ENCODE measurements at places on chromosomes 13 and 19.
A peak's percentile ranks its signal among the peaks of the same experiment; 100 is the strongest.

DNA sequence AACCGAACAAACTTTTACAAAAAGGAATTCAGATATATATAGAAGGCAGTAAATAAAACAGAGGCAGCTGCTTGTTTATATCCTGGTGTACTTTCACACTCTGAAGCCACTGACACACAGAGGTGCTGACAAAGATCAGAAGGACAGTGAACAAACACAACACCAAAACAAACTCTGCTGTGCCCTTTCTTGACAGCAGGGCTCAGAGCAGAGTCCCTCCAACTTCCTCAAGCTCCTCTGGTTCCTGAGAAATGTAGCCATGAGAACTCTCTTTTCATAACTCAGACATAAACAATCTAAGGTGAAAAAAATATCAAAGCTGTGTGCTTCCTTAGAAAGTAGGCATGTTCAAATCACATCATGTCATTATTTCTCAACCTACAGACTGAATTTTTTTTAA lies 1052.8 kb upstream of the SPRY2 start:
- no peak for DNase-seq

DNA sequence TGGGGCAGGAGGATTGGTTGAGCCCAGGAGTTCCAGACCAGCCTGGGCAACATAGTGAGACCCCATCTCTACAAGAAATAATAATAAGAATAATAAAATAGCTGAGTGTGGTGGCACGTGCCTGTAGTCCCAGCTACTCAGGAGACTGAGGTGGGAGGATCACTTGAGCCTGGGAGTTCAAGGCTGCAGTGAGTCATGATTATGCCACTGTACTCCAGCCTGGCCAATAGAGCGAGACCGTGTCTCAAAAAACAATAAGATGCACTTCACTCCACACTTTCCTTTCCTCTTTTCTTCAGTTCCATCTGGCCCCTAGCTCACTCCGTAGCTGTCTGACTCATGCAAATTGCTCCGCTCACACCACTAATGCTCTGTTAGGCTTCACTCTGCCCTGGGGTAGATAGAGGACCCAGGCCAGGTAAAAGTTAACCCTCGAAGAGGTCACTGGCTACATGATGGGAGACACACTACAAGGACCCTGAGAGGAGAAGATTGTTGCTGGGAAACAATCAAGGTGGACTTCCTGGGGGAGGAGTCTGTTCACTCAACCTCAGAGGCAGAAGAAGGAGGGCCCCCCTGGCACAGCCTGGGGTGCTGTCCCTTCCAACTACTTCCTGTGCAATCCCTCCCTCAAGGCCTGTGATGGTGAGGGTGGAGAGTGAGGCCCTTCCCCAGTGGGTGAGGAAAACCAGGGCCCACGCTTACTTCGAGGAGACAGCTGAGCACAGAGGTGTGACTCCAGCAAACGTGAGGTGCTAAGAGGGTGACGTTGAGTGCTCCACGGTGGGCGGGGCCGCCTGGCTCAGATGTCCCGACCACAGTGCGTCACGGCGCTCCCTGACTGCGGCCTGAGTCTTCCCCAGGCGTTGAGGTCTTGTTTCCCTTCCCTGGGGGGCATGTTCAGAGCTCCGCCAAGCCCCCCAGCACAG lies 8.8 kb upstream of the TNFSF9 start:
- DNase-seq = no peak

GRCh38 chr13:40172878-40173277 lies 493.6 kb downstream of the FOXO1 start:
- DNase-seq = no peak

- no peak for DNase-seq
Measured at GRCh38 chr13:108963846-108964600, 334.6 kb downstream of the MYO16 start.

- DNase-seq = no peak
Measured at GRCh38 chr19:2462635-2463421, 6.1 kb upstream of the LMNB2 start.

DNA sequence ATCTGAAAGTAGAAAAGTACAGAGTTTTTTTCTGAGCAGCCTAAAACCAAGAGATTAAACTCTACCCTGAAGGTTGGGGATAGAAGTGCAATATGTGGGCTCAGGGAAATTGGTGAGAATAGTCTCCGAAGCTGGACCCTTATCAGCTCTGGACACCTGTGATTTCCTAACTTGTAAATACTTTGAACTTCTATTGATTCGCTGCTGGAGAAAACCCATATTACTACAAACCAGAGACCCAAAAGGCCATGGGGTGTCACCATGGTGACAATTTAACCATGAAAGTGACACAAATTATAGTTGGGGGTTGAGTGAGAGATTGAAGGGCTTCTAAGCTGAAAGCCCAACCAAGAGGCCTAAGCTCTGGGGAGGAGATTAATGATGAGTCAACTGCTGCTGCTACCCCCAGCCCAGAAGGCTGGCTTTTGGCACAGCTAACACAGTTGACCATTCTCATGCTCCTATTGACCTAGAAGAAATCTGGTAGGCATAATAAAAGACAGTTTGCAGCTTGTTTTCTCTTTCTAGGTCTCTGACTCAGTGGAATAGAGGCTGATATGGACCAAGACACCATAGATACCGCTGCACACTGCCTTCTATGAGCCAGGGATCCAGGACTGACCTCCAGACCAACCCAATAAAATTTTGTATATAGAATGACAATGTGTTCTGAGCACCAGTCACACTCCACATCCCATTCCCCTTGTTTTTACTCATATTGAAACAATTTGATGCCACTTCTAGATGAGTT lies 131.9 kb upstream of the FNDC3A start:
- no peak for DNase-seq

DNA sequence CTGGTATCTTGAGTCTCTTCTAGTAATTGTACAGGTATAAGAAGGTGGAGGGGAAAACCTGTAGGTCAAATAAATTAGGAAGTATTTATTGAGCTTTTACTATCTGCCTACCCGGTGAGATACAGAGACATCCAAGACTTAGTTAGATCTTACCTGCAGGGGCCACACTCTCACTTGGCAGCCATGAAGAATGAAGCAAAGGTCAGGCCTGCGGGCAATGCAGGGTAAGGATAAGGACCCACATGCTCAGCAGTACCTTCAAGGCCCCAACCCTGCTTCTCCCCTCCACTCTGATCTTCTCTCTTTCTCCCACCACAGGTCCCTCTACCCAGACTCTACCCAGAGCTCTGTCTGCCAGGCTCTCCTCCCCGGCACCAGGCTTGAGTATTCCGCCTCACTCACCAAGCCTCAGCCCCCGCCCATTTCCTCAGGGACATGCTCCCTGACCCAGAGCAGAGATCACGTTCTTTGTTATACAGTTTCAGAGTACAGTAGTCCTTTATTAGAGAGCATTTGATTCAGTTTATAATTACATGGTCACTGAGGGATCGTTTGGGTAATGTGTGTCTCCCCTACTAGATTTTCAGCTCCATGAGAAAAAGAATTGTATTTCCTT lies 18.9 kb upstream of the CLDN10 start:
- DNase-seq = no peak

DNA sequence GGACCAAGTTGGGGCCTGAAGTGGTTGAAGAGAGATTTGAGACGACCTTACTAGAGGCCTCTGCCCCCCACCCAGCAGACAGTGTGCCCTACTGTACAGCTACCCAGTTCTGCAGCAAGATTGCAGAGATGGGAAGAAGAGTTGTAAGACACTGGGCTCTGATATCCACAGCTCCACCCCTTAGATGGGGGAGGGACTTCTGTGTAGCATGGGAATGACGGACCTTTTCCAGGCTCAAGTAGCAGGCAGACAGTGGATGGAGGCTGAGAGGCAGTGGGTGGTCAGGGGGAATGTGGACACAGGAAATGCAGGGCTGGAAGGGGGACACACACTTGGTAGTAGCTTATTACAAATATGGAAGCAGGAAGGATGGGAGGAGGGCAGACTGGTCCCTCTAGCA lies 13.0 kb downstream of the LRFN3 start:
- no peak for DNase-seq

DNA sequence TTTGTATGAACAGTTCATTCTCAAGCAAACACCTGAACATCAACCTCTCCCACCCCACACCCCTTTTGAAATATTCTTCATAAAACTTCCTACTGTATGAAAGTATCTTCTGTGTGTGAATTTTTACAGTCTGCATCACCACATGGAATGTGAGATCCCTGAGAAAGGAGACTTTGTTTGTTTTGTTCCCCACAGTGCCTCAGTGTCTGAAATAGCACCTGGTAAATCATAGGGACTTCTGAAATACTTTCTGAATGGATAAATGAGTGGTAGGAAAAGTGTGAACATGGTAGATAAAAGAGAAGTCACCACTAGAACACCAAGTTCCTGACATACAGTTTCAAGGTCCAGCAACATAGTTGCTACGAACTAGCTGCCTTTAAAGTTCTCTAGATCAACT lies 1071.2 kb downstream of the EFNB2 start:
- DNase-seq = no peak

- DNase-seq = no peak
Measured at GRCh38 chr13:111031531-111031961, 83.6 kb upstream of the ARHGEF7 start.

- no peak for DNase-seq
Measured at GRCh38 chr13:31968473-31968872, 63.1 kb upstream of the FRY start.

GRCh38 chr19:5271145-5271544 lies 69.5 kb downstream of the PTPRS start:
- no peak for DNase-seq

DNA sequence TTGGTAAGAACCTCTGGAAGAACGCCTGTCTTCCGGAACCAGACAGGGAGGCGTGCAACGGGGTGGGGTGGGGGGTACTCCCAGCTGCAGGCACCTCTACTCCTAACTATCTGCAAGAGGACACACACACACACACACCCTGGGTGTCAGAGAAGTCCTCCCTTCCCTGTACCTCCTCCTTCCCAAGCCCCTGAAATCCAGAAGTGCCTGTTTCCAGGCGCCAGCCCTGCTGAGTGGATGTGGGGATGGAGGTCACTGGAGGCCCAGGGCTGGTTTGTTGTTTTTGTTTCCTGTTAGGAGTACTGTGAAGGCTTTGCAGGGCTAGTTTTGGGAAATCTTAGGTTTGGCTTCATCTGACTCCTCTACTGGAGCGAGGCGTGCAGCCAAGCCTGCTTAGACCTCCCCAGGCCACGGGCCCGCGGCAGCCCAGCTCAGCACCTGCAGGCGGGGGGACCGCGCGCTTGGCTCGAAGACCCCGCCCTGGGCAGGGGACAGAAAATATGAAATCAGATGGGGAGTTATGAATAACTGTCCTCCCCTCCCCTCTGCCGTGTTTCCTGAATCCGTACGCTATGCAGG lies 36.4 kb downstream of the SOX1 start:
- no peak for DNase-seq

- peak; percentile 45 for DNase-seq
Measured at GRCh38 chr19:54164369-54165068, 5.0 kb upstream of the LENG1 start.

- peak; percentile 90 for DNase-seq
Measured at GRCh38 chr19:47573071-47574026, at the start of gene ZNF541. ZNF541 (minus strand) TSS chr19:47573148; CDS start chr19:47555856, 17,292 bp downstream.

- DNase-seq = no peak
Measured at GRCh38 chr19:14300303-14300702, 80.9 kb upstream of the ADGRE5 start.

DNA sequence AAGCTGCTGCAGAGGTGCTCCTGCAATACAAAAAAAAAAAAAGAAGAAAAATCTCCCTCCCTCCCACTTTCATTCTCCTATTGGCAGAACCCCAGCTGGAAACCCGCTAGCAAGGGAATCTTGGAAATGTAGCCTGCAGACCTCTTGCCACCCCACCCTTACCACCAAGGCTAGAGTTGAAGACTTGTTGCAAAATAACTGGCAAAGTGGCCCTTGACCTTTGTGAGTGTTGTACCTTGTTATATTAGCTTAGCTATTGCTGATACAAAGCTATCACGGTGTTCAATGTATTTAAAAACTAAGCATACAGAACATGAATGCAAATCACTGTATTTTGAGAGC lies 57.5 kb upstream of the KCTD4 start:
- DNase-seq = no peak

GRCh38 chr19:35717665-35718344 lies at the start of gene KMT2B:
KMT2B (plus strand) TSS chr19:35718003; CDS start chr19:35718019, 16 bp downstream.
- DNase-seq = no peak

DNA sequence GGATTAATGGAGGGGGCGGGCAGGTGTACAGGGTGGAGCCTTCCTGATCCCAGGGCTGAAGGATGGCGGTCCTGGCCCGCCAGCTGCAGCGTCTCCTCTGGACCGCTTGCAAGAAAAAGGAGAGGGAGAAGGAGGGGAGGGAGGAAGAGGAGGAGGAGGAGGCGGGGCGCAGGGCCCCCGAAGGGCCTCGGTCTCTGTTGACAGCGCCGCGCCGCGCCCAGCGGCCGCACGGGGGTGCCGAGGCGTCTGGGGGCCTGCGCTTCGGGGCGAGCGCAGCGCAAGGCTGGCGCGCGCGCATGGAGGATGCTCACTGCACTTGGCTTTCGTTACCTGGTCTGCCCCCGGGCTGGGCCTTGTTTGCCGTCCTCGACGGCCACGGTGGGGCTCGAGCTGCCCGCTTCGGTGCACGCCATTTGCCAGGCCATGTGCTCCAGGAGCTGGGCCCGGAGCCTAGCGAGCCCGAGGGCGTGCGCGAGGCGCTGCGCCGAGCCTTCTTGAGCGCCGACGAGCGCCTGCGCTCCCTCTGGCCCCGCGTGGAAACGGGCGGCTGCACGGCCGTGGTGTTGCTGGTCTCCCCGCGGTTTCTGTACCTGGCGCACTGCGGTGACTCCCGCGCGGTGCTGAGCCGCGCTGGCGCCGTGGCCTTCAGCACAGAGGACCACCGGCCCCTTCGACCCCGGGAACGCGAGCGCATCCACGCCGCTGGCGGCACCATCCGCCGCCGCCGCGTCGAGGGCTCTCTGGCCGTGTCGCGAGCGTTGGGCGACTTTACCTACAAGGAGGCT lies at the start of gene PPM1N:
Gene PPM1N, plus strand, starts transcription at position 33 of the 785 bp plus-strand sequence. Its CDS starts 30 bp downstream, at position 63.
- peak; percentile 75 for DNase-seq

GRCh38 chr13:40657307-40657706 lies 9.1 kb downstream of the FOXO1 start:
- no peak for DNase-seq

- DNase-seq = no peak
Measured at GRCh38 chr19:2806736-2807378, 12.8 kb upstream of the ZNF554 start.

DNA sequence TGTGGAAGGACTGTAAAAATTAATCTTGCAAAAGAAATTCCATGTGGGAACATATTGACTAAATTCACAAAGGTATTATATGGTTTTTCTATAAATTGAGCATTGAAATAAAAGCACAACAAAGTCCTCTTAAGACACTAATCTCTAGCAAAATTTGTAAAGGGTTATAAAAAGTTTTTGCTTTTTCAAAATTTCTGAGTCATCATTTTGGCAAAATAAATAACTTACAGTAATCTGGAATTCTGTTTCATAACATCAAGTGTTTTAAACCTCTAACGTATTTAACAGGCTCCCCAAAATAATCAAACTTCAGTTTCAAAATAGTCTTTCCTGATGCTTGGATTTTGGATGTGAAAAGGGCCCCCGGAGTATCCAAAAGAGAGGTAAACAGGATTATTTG lies 26.0 kb downstream of the MED4 start:
- DNase-seq = no peak

- DNase-seq = no peak
Measured at GRCh38 chr13:112991609-112992008, 22.6 kb downstream of the MCF2L start.

- no peak for DNase-seq
Measured at GRCh38 chr19:54875506-54875905, 1.5 kb downstream of the FCAR start.

GRCh38 chr19:55408533-55408872 lies 915 bp upstream of the UBE2S start:
- DNase-seq = no peak

All from activated naive CD4-positive, alpha-beta T cell treated with anti-CD3 and anti-CD28 coated beads, Interleukin-2, amount 50 U/mL, for 16 hours (primary cell).